Ureter (tissue), 1 donor: ENCODE measurements at places on chromosomes 11 and 22.
A peak's percentile ranks its signal among the peaks of the same experiment; 100 is the strongest.

- DNase-seq, result no peak
Measured at GRCh38 chr11:22674470-22675439, 8.3 kb downstream of the GAS2 start.

- DNase-seq, result no peak
Measured at GRCh38 chr22:44540756-44541670, 43.0 kb upstream of the RTL6 start.

GRCh38 chr22:29307596-29308147 is 1.2 kb downstream of the GAS2L1 start:
- no peak for DNase-seq

DNA sequence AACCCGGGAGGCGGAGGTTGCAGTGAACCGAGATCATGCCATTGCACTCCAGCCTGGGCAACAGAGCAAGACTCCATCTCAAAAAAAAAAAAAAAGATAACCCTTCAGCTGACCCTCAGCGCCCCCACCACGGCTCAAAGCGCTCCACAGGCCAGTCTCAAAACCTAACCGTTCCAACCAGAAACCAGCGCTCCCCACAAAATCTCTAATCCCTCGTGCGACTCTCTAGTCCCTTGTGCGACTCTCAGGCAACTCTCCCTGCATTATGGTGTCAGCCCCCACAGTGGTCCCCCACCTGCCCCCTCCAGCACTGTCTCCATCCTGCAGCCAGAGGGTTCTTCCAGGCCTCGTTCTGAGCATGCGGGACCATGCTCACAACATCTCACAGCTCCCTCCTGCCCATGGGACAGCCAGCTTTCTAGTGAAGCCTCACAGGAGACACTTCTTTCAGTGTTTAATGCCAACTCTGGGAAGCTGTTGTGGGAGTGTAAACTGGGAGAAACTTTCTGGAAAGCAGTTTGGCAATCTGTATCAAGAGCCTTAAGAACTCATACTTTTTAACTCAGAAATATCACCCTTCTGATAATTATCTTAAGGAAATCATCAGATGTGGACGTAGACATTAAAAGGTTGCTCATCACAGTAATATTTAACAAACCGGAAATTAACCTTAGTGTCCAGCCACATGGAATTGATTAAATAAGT is 4.2 kb upstream of the RASGRP2 start:
- no peak for DNase-seq

DNA sequence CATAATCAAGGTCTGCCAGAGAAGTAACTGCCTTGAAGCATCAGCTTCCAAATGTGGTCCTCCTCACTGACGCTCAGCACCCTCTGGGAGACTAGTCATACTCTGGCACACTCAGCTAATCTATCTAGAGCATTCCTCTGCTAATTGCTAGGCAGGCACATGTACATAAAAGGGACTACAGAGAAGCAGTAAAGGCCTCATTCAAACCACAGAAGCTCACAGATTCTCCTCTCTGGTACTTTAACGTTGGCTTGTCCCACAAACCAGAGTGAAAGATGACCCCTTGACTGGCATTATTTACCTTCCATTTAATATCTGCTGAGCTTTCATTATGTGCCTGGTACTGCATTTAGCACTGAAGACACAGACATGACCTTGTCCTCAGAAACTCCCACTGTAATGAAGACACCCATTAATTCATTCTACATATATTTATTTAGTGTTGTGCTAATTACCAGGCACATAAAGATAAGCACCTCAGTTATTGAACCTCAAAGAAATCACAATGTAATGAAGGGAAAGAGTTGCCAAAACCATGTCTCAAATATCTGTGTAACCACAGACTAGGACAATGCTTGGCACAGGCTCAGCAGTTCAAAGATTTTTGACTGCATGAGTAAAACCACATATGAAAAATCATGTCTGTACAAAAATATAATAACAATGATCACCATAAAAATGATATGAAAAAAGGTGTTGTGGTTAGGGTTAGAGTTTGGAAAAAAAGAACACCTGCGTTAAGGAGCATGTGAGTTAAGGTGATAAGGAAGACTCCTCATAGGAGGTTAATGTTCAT is 550.4 kb downstream of the DLG2 start:
- DNase-seq, result no peak

DNA sequence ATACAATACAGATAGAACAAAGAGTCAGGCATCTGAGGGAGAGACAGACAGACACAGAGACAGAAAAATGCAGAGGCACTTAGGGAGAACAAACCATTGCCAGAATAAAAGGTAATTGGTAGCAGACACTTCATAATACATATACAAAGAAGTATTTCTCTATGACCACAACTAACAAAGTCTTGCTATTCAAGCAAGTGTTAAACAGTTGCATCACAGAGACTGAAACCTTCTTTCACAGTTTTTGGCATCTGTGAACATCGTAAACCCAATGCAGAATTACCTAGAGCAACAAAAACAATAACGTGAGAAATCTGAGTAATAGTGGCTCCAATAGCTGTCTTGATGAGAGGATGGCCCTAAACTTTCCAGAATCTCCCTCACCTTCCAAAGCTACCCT is 116.4 kb downstream of the BLID start:
- DNase-seq, result no peak

- DNase-seq, result no peak
Measured at GRCh38 chr22:20106205-20106848, 9.6 kb upstream of the RANBP1 start.

GRCh38 chr11:35058669-35059434 is 80.1 kb upstream of the CD44 start:
- DNase-seq, result no peak

DNA sequence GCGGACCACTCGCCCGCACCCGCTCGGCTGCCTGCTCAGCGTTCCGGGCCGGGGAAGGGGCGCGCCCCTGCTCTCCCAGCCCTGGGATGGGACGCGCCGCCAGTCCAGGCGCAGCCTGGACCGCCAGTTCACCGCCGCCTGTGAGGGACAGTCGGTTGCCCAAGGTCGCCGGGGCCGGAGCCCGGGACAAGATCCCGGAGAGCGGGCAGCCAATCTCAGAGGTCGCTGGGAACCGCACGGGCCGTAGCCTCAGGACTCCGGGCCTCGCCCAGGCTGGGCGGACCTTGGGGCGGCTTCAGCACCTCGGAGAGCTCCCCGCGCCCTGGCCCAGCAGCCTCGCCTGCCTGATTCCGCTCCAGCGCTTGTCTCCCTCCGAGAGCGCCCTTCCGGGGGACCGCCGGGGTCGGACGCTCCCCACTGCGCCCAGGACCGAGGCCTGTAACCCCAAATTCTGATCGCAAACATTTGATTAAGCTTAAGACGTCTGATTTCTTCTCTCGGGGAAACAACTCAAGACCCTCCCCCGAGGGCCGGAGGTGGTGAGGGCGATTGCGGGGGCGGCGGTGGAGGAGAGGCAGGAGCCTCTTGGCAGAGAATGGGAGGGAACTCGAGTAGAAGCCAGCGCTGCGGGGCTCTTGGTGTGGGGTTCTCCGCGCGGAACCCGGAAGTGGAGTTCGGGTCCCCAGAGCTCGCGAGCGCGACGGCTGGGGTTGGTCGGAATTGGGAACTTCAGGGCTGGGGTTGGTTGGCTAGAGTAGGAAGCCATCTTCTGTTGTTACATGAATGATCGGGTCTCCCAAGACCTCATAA is 1.1 kb upstream of the CHRM4 start:
- peak; percentile 85 for DNase-seq

DNA sequence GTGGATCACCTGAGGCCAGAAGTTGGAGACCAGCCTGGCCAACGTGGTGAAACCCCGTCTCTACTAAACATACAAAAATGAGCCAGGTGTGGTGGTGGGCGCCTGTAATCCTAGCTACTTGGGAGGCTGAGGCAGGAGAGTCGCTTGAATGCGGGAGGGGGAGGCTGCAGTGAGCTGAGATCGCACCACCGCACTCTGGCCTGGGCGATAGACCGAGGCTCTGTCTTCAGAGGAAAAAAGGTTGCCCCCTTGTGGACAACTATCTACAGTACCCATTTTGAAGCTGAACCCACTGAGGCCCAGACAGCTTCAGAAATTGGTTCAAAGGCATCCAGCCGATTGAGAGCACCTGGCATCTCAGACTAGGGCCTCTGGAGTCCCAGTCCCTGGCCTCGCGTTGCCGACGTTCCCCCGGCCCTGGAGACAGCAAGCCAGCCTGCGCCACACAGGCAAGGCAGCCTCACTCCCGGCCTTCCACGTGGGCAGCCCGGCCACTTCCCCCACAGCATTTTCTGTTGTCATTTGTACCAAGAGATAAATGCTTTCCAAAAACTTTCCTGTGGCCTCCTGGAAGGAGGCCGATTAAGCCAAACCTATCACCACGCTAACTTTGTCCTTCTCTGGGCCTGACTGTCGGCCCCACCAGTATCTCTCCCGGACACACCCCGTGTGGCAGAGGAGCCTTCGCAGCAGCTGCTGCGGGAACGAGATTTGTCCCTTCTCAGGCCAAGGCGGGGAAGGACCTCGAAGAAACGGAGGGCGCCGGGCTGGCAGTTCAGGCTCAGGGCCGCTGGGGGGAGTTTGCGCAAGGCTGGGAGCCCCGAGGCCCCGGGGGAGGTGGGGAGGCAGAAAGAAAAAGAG is 82.8 kb downstream of the FLI1 start:
- DNase-seq, result no peak

- no peak for DNase-seq
Measured at GRCh38 chr11:130054966-130055365, 14.7 kb upstream of the APLP2 start.

DNA sequence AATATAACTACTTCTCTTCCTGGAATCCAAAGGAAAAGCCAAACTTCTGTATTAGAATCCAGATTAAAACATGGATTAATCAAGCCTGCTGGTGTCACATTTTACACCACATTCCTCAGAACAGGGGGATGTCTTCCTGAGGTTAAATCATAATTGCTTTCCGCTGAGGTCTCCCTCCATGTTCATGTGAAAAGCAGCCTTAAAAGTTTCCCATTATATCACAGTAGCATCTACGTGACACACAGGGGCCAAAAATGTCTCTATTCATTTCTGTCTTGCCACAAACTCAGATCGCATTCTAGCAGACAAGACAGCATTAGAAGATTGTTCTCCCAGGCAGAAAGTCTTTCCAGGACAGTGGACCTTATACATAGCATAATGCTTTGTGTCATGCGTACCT is 788.7 kb downstream of the OPCML start:
- no peak for DNase-seq

DNA sequence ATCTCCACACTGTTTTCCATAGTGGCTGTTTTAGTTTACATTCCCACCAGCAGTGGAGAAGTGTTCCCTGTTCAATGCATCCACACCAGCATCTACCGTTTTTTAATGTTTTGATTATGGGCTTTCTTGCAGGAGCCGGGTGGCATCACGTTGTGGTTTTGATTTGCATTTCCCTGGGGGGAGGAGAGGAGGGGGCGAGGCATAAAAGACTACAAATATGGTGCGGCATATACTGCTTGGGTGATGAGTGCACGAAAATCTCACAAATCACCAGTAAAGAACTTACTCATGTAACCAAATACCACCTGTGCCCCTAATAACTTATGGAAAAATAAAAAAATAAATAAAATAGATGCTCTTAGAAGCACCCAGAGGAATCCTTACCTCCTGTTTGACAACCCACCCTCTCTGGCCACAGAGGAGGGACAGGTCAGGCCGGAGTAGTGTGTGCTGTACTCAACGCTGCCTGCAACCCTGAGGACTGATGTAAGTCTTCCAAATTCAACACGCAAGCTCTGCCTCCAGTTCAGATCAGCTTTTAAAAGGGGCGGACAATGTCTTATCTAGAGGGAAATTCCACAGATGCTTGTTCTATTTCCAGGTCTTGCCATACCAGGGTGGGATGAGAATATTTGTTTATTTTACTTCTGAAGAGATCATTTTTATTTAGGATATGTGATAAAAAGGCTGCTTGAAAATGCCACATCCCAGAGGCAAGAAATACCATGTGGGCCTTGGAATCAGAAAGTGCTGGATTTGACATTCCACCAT is 329.6 kb upstream of the B3GAT1 start:
- no peak for DNase-seq

DNA sequence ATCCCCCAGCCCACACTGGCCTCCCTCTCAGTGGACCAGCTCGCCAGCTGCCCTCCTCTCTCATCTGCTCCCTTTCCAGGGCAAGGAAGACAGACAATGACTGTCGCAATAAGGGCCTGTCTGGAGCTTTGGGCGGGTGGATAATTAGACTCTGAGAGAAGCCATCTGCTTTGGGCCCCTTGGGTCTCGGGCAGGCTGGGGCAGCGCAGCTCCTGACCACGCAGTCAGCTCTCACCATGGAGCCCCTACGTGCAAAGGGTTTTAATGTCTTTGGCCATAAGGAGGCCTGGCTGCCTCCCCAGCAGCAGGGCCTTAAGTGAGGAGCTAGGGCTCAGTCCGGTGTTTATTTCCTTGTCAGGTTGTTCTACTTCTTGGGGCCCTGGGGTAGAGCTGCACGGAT is 153.9 kb downstream of the CHST1 start:
- DNase-seq, result no peak

GRCh38 chr11:73195191-73196007 is 22.7 kb upstream of the P2RY2 start:
- no peak for DNase-seq

DNA sequence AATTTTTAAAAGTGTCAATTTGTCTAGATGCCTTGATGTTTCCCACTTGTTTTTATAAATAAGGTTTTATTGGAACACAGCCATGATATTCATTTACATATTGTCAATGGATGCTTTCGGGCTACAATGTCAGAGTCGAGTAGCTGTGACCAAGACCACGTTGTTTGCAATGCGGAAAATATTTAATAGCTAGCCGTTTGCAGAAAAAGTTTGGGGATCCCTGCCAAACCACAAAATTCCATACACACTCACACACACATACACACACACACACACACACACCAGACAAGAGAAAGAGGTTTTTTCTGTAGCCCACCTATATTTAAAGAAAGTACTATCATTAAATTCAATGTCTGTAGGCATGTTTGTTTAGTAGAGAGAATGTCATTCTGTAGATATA is 58.3 kb downstream of the TYR start:
- no peak for DNase-seq

DNA sequence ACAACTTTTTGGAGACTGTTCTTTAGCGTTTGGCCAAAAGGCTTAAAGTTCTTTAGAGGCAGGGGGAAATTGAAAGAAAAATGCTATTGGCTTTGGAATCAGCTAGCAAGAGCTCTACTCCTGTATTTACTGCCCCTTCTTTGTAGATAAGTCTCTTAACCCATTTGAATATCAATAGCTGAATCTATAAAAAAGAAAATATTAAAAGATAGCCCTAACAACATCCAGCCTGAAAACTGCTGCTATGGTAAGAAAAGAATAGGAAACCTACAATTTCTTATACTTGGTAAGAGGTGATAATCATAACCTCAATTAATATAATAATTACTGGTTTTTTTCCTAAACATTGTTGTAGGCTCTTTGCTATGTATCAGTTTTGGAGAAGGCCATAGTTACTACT is at the start of gene OR5B12:
Gene OR5B12, minus strand, starts transcription at position 101 of the 400 bp plus-strand sequence. CDS start 2,085 bp downstream, outside the sequence.
- DNase-seq, result no peak

DNA sequence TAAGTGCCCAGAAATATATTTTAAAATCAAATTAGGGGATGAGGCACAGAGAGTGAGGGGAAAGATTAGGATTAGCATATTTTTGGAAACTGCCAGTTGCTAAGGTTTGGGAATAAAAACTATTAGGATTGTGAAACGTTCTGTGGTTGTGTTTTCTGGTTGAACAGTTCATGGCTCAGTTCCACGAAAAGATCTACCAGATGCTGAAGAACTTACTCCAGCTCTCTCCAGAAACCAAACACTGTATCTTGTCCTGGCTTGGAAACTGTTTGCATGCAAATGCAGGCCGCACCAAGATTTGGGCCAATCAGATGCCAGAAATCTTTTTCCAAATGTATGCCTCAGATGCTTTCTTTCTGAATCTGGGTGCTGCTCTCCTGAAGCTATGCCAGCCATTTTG is 15.3 kb downstream of the UBE4A start:
- no peak for DNase-seq
